ENCODE measurements at places on chromosomes 13 and 19. TPM values are rescaled to one million over a fixed set of nuclear protein-coding genes. Genes with fewer than 3 reads are reported as not detected.
A peak's percentile ranks its signal among the peaks of the same experiment; 100 is the strongest.

Gene LILRB2
- not detected for total RNA-seq

Gene MTIF3
- 77.4 TPM for total RNA-seq

Gene PSG6
- not detected for total RNA-seq

Gene VN1R4
- not detected for total RNA-seq

Gene TTC9B
- total RNA-seq: 0.29 TPM

Gene IGFLR1
- total RNA-seq: 22.0 TPM

Gene CATSPERD
- total RNA-seq: not detected

Gene PROZ
- total RNA-seq: not detected

Gene RNF126
- 40.9 TPM for total RNA-seq

GRCh38 chr19:18789422-18789869, 1.7 kb downstream of the COMP start:
- no peak for DNase-seq

- DNase-seq: no peak
Measured at GRCh38 chr13:99968521-99969452, 2.8 kb downstream of the ZIC5 start.

- DNase-seq: peak; percentile 3
Measured at GRCh38 chr13:86080340-86080995, 281.2 kb upstream of the SLITRK6 start.

DNA sequence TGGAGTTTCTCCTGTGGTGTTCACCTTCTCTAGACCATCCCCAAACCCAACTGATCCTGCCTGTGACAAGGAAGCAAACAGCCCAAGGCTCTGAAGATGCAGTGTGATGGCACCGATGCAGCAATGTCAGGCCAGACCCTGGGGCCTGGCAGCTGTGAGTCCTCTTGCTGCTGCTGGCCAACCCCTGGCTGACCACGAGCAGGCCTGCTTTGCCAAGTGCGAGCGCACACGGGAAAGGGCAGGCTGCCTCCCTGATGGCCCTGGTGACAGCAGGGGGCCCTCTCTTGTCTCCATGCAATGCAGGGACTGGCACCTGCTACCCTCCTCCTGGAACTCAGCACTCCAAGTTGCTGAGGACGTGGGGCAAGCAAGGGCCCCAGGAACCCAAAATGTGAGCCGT, 5.4 kb upstream of the VSTM2B start:
- DNase-seq: no peak

DNA sequence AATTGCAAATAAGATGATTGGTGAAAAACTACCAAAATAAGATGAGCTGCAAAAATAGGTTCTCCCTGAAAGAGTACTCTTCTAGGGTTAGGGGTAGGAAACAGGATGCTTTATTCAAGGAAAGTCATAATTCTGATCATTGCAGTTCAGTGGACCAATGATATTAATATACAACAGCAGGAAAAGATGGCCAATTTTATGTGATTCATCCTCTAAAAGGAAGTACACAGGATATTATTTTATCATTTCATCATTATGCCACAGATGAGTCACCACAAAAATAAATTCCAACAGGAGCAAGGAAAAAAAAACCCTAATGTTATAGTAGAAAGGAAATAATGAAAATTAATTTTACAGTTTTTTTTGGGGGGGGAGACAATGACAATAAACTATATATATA, 205.0 kb downstream of the NALCN start:
- DNase-seq: peak; percentile 34

DNA sequence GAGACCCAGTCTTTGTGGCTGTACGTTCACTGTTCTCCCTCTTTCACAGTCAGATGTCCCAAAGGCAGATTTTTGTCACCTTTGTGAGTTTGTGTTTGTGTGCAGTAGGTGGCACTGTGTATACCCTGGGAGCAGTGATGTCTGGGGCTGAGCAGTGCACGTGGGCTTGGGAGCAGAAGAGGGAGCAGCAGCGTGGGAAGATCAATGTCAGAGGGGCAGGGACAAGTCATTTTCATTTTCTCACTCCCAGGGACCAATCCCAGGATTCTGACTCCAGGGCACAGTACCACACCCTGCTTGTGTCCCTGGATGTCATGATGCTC, 2.0 kb upstream of the PSG6 start:
- DNase-seq: no peak

GRCh38 chr19:18736415-18737336, 53.2 kb downstream of the CRTC1 start:
- DNase-seq: no peak

GRCh38 chr19:14107581-14108461, 9.7 kb downstream of the PRKACA start:
- DNase-seq: peak; percentile 38

GRCh38 chr13:97743938-97744337, 209.5 kb upstream of the IPO5 start:
- no peak for DNase-seq

GRCh38 chr13:46121597-46122163, 16.8 kb upstream of the CPB2 start:
- DNase-seq: no peak

DNA sequence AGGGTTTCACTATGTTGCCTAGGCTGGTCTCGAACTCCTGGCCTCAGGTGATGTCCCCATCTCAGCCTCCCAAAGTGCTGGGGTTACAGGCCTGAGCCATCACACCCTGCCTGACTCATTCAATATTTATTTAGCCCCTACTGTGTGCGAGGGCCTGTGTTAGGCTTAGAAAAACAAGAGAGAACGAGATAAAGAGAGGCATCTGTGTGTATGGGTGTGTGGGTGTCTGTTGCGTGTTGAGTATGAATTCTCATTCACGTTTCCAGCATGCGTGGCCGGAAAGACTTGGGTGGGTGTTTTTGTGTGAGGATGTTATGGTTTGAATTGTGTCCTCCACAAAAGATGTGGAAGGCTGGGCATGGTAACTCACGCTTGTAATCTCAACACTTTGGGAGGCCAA, 9.5 kb downstream of the GADD45B start:
- DNase-seq: no peak

DNA sequence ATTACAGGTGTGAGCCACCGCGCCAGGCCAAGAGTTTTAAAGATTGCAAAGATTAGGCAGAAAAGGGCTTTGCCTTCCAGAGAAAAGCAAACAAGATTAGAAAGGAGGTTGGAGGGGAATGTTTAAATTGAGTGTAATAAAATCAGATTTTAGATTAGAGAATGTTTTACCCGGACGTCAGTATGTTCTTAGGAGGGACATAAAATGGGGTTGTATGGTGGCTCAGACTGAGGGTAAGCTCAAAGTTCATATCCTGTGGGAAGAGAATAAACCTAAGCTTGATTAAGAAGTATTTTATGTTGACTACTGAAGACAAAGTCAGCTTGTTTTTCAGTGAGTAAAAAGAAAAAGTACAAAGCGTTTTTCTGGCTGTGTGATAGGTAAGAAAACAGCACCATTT, 34.1 kb upstream of the ZNF681 start:
- DNase-seq: no peak

DNA sequence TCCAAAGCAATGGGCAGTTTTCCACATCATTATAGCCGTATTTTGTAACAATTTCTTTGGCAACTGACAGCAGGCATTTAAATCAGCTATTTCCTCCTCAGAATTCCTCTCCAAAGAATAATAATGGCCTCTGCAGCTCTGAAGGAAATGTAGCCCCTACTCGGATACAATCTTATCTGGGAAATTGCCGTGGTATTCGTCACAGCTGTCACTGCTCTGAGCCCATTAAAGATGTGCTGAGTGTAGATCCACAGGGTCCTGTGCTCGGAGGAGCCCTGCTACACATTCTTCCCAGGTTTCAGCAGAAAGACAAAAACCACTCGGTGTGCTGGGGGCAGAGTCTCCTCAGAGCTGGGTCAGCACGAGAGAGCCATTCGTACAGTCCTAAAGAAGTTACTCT, 33.1 kb downstream of the MZT1 start:
- DNase-seq: no peak

GRCh38 chr13:77431449-77431848, 104.1 kb upstream of the SCEL start:
- DNase-seq: no peak

GRCh38 chr13:105936816-105937215, 598.6 kb downstream of the EFNB2 start:
- DNase-seq: no peak

GRCh38 chr13:44649104-44649428, 72.9 kb upstream of the TSC22D1 start:
- no peak for DNase-seq

- no peak for DNase-seq
Measured at GRCh38 chr19:10712045-10712444, 5.8 kb upstream of the DNM2 start.

DNA sequence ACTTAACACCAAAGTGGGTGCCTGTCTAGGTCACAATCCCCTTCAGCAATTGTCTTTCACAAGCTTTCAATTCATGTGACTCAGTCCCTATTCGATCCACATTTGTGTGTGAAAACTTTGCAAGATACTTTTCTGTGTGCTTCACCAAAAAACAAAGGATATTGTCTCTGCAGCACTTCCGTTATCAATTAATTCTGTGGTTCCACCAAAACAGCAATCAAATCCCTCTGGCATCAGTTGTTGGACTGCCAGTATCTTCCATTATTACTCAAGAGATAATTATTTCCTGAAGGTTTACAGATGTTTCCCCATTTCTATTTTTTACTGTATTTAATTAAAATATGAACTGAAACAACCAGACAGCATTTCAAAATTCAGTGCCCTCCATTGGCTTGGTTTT, 481.4 kb downstream of the SUCLA2 start:
- no peak for DNase-seq

DNA sequence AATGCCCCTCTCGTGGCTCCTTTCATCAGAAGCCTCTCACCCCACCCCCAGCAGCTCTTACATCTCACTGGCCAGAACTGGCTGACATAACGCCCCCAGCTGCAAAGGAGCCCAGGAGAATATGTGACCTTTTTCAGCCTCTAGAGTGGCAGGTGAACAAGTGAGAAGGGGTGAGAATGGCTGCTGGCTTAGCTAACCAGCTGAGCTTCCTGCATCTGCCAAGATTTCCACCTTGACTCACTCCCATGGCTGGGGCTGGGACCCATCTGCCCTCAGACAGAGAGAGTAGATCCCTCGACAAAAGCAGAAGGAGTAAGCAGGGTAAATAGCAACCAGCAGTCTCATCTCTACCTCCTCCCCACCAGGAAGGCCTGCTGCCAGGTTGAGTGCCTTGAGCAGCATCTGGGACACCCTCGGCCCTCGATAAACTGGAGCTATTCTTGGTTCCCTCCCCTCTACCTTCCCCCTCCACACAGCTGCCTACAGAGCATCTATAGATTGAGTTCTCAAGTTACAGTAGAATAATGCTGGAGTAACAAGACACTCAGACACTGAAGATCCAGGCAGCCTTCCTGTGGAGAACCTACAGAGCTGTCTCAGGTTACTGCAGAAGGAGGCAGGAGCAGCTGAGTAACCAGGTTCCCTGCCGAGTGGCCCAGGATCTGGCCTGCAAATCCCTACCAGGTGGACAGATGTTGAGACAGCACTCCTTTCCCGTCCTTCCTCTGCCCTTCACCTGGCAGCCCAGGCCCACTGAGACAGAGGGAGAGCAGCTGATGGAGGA, 15.5 kb downstream of the KASH5 start:
- DNase-seq: no peak

DNA sequence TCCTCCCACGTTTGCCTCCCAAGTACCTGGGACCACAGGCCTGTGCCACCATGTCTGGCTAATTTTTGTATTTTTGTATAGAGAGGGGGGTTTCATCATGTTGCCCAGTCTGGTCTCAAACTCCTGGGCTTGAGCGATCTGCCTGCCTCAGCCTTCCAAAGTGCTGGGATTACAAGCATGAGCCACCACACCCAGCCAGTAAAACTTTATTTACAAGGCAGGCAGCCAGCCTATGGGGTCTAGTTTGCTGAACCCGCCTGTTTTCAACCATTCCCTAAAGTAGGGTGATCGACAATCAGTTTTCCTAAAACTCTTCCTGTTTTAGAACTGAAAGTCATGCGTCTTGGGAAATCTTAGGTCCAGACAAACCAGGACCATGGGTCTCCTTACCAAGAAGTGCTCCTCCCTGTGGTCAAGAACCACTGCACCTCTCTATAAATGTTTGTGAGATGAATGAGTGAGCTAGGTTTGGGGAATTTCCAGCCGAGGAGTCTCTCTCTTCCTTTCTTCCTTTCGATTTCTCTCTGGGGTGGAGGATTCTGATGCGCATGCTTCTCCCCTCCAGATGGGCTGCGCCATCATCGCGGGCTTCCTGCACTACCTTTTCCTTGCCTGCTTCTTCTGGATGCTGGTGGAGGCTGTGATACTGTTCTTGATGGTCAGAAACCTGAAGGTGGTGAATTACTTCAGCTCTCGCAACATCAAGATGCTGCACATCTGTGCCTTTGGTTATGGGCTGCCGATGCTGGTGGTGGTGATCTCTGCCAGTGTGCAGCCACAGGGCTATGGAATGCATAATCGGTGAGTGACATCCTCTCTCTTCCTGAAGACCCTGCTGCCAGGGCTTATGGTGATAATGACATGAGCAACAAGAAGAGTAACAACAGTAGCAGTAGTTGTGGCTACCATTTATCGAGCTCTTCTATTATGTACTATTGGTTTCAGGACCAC, 38.7 kb downstream of the ADGRE1 start:
- peak; percentile 71 for DNase-seq

DNA sequence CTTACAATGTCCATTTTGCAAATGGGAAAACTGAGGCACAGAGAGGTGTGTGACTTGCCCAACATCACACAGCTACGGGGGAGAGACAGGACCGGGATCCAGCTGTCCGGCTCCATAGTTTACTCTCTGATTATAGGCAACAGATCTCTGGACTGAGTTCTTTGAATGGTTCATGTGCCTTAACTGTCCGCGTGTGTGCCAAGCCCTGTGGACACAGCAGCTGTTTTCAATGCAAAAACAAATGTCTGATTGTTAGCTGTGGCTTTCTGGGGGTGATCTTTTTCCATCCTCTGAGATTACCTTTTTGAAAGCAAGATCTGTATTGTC, 94.1 kb downstream of the KL start:
- DNase-seq: no peak

DNA sequence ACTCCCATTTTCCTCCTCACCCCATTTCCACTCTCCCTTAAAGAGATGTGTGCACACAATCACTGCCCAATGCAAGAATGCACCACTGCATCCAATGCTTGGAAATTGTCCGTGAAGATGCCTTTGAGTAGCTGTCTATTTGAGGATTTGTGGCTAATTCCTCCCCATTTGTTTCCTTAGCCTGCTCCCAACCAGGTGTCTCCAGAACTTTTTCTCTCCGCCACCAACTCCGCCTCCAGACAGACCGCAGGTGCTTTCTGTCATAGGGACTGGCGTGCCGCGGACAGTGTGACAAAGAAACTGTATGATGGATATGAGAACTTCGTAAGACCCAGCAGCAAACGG, 461 bp upstream of the TM9SF2 start:
- DNase-seq: no peak

DNA sequence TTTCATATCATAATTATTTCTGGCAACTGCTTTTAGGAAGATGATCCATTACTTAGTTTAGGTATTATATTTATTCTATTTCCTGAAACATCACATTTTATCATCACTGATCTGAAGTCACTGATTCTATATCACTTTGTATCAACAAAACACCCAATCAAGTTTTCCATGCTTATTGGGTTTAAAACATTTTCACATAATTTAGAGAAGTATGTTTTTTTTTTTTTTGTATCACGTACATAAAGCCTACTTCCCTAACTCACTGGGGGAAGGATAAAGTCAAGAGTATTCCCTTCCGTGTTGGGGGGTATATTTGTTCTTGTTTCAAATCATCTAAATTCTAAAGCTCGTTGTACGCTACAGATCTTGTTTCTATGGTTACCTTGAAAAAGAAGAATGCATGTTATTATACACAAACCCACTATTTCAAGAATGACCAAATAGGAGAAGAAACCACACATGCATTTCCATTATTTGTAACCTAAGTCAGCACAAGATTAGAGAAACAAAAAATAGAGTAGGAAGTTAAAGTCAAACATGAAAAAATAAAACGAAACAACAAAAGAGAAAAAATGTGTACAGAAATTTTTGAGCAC, 637.2 kb upstream of the MIR17HG start:
- DNase-seq: no peak
